ENCODE measurements at places on chromosomes 3 and 15. TPM values are rescaled to one million over a fixed set of nuclear protein-coding genes. Genes with fewer than 3 reads are reported as not detected.

- no peak overlapping the region for H3K4me3 ChIP-seq
- H3K36me3 ChIP-seq, result no peaks in the 10 kb centered on the region
- DNase-seq, result no peak
- H3K27me3 ChIP-seq, result peaks cover 7% of the 10 kb centered on the region
Measured at GRCh38 chr3:182739619-182740018, 53.7 kb upstream of the ATP11B start.

- no peak for DNase-seq
- H3K4me3 ChIP-seq, result no peak overlapping the region
- H3K27me3 ChIP-seq, result peaks cover 4% of the 10 kb centered on the region
Measured at GRCh38 chr3:189680723-189681122, 49.5 kb downstream of the TP63 start.

DNA sequence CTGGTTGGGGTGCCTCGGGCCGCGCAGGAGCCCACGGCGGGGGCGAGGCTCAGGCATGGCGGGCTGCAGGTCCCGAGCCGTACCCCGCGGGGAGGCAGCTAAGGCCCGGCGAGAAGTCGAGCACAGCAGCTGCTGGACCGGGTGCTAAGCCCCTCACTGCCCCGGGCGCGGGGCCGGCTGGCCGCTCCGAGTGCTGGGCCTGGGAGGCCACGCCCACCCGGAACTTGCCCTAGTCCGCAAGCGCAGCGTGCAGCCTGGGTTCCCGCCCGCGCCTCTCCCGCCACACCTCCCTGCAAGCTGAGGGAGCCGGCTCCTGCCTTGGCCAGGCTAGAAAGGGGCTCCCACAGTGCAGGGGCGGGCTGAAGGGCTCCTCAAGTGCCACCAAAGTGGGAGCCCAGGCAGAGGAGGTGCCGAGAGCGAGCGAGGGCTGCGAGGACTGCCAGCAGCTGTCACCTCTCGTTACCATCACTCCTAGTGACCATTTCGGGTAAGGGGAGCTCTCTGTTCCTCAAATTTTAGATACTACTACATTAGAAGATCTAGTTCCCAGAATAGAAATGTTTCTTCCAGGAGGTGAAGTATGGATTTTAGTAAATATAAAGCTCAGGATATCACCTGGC is 417.0 kb upstream of the AGTR1 start:
- H3K27ac ChIP-seq, result no peak overlapping the region
- no peak for DNase-seq
- no peaks in the 10 kb centered on the region for H3K4me1 ChIP-seq
- H3K4me3 ChIP-seq, result no peak overlapping the region
- H3K36me3 ChIP-seq, result no peaks in the 10 kb centered on the region

DNA sequence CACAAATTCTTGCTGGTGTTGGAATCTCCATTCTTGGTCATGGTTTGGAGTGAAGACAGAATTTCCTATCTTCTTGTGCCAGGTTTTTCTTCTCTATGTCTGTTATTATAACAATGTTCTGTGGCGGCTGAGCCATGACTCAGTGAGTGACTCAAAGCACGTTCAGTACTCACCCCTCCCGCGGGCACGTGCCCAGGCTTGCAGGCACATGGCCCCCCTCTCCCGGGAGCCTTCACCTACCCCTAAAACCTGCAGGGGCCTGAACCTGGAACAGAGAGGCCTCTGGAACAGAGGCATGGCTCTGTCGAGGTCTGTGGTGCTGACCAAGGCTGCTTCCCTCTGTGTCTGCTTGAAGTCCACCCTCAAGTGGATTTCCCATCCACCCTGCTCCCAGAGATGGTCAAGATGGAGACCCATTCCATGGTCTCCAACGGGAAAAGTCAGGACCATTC is 27.6 kb downstream of the PLXNB1 start:
- H3K4me1 ChIP-seq, result no peaks in the 10 kb centered on the region
- no peak overlapping the region for H3K27ac ChIP-seq
- H3K36me3 ChIP-seq, result no peaks in the 10 kb centered on the region
- no peak for DNase-seq

DNA sequence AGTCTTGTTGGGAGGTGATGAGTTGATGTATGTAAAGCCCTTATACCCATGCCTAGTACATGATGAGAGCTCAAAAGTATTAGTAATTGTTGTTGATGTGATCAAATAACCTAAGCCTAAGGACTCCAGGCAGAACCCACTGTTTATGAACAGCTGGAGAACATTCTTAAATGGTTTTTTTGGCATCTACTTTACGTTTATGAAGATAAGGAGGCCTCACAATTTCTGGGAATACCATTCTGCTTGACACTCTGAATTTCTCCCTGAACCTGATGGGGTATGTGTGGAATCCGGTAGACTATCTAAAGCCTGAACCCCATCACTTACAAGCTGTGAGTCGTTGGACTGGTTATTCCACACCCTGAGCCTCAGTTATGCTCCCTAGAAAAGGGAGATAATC is 244.6 kb upstream of the WNT5A start:
- no peaks in the 10 kb centered on the region for H3K4me1 ChIP-seq
- no peaks in the 10 kb centered on the region for H3K27me3 ChIP-seq
- no peak for DNase-seq
- no peak overlapping the region for H3K27ac ChIP-seq
- no peak overlapping the region for H3K4me3 ChIP-seq

DNA sequence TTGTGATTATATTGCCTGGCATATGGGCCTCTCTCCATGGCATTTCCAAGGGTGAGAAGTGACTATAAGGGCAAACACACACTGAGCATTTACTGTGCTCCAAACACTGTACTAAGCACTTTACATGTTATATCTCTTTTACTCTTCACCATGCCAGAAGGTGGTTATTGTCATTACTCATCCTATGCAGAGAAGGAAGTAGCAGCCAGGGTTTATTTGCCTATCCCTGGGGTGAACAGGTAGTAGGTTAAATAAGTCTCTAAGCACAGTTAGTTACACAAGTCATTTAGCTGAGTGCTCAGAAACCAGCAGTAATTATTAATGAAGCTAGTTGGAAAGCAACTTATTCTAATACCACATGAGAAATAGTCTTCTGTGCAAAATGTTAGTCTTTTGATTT is 109.9 kb upstream of the SYNPR start:
- no peaks in the 10 kb centered on the region for H3K27me3 ChIP-seq
- no peaks in the 10 kb centered on the region for H3K36me3 ChIP-seq
- H3K4me3 ChIP-seq, result no peak overlapping the region
- no peaks in the 10 kb centered on the region for H3K4me1 ChIP-seq
- H3K27ac ChIP-seq, result no peak overlapping the region

- DNase-seq, result no peak
- H3K4me3 ChIP-seq, result no peak overlapping the region
- H3K27me3 ChIP-seq, result no peaks in the 10 kb centered on the region
- H3K36me3 ChIP-seq, result peaks cover 31% of the 10 kb centered on the region
- no peaks in the 10 kb centered on the region for H3K4me1 ChIP-seq
Measured at GRCh38 chr15:92166751-92167405, 226.8 kb upstream of the ST8SIA2 start.

ARL6IP5 gene
- 109 TPM for total RNA-seq

HRH1 gene
- not detected for total RNA-seq

TMC3 gene
- total RNA-seq, result not detected

CAMKV gene
- not detected for total RNA-seq

USP50 gene
- not detected for total RNA-seq
